ENCODE measurements at places on chromosomes 16 and 17.

DNA sequence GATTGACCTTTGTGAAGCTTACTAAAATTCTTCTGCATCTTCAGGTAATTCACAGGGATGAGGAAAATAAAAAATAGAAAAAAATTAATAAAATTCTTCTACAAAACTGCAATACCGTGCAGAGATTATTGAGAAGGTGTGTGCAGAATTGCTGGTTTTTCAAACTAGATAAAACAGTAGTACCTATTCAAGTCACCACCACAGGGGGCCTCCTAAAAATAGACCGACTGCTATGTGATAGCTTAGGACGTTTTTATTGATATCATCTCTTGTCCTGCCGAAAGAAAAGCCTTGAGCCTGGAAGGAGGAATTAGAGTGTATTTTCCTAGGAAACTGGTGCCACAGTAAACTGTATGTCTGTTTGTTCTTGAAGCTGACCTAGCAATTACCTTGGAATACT lies 325.9 kb downstream of the ZFHX3 start:
- no peak for DNase-seq

- peak; percentile 58 for DNase-seq
These were observed 741 bp downstream of the PLK1 start for GRCh38 chr16:23679274-23679985.

DNA sequence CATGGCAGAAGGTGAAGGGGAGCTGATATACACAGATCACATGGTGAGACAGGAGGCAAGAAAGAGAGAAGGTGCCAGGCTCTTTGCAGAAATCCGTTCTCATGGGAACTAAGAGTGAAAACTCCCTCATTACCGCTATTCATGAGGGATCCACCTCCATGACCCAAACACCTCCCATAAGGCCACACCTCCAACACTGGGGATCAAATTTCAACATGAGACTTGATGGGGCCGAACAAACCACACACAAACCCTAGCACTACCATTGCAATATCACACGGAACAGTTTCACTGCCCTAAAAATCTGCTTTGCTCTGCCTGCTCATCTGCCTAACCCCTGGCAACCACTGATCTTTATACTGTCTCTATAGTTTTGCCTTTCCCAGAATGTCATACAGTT lies 34.8 kb downstream of the C17orf67 start:
- no peak for DNase-seq

- DNase-seq, result no peak
These were observed 209.3 kb downstream of the FTO start for GRCh38 chr16:53913099-53913870.

- no peak for DNase-seq
These were observed 6.4 kb downstream of the STAT5A start for GRCh38 chr17:42294469-42295398.

DNA sequence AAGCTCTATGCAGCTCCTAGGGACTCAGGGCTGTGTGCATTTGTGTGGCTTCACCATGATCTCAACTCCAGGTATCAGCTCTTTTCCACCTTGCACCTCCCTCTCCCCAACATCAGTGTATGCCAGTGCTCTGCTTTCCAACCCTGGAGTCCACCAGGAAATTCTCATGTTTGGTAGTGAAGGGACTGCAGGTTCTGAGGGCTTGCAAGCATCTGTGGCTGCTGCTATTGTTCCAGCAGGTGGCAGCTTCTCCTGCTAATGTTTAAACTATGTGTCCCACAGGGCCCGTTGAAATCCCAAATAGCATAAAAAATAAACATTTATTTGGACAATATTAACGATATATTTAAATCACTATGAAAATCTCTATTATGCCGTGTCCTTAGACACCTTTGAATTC lies 82.0 kb downstream of the RGS9 start:
- DNase-seq, result no peak
